Activated T-helper 1 cell treated with Interleukin-2 at 50 U/mL for 16 hours (primary cell): ENCODE measurements at places on chromosomes 16 and 17.
A peak's percentile ranks its signal among the peaks of the same experiment; 100 is the strongest.

DNA sequence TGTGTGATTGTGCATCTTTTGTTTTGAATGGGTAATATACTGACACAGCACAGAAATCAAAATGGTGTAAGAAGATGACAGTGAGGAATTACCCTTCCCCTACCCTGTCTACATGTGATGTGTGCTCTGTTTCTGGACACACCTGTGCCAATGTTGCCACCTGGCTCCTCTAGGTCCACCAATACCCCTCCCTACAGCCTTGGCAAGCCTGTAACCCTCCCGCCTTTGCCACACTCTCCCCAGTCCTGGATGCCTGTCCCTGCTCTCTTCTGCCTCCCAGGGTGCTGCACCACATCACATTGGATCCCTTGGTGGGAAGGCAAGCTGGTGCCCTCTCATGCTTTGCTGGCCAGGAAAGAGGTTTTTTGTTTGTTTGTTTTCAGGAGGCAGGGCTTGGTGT is 289.5 kb upstream of the N4BP1 start:
- no peak for DNase-seq

- DNase-seq: no peak
Measured at GRCh38 chr16:8577678-8578304, 12.5 kb downstream of the TMEM114 start.

GRCh38 chr17:15007147-15007553 is 258.0 kb downstream of the PMP22 start:
- DNase-seq: no peak

DNA sequence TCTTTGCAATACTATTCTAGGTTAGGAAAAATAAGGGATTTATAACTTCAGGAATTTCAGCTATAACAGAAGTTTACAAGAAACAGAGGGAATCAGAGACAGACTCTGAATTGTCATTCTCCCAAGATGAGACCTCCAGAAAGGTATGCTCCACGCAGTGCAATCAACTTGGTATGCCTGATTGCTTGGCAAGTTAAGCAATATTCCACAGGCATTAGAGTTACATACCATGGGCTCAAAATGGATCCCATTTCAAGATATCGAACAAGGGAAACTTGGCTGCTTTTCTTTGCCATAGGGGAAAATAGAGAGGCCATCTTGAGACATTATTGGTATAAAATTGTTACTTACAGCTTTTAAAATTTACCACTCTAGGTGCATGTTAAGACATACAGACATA is 615.6 kb upstream of the SOX9 start:
- DNase-seq: no peak

DNA sequence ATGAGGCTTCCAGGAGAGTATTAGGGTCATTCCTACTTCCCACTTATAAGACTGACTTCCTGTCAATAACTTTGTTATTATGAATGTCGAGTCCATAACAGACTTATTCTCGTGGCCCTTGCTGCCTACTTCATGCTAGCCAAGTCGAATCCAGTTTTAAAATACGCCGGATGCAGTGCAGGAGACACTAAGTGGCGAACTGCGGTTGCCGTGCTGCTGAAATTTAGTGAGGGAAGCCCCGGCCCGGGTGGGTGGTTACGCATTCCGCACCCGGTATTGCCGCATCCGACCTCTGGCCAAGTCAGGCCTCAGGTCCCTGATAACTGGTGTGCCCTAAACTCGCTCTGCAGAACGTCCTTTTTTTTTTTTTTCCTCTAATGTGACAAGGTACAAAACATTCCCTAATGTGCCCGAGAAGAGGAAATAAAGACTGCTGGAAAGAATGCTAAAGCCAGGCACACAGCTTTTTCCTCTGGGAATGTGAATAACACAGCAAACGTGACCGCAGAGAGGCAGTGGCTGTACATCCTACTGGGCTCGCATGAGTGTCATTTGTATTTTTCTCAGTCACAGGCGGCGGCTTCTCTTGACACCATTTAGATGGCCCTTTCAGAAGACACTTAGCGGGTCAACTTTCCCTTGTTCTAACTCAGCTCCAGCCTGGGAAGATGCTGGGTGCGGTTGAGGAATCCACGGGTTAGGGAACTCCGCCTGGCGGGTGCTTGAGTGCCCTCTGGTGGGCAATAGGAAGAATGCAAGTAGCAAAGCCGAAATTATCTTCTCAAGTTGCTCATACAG is 7.1 kb upstream of the AKTIP start:
- DNase-seq: no peak

GRCh38 chr17:36142235-36142634 is 34.2 kb downstream of the TBC1D3B start:
- no peak for DNase-seq

GRCh38 chr16:48082516-48082915 is 73.3 kb downstream of the ABCC12 start:
- no peak for DNase-seq

DNA sequence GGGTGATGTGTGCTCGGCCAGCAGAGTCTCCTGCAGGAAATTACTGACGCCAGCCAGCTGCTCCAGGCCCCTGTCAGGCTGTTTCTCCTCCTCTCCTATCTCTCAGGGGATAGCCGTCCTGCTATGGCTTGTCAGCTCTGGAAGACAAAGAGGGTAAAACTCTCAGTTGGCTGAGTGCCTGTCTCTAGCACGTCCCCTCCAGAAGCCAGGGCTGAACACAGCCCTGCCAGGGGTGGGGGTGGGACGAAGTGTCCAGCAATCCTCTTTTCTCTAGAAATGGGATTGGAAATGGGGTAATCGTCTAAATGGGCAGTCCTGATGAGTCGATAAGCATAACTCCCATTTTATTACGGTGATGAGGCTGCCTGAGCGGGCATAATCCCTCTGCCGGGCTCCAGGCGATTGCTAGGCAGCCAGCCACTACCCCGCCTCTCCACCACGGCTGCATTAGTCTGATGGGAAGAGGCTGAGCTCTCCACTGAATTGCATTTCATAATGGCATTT is 89.1 kb upstream of the GNAO1 start:
- DNase-seq: no peak

GRCh38 chr17:82848022-82848592 is 8.3 kb upstream of the ZNF750 start:
- peak; percentile 23 for DNase-seq

DNA sequence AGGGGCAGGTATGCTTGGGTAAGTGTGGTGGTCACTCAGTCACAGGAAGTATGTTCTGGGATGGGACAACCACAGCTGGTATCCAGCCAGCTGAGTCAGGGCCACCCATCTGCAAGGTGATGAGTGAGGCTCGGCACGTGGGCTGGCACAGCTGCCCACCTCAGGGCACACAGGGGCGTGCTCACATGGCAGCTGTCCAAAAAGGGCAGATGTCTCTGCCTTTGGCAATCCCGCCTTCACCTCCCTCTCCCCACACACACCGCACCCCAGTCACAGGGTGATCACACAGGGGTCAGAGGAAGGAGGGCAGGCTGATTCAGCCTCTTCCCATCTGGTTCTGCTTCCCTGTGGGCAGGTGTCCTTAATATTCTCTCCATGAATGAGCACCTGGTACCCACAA is 85.9 kb upstream of the TOB1 start:
- no peak for DNase-seq

GRCh38 chr17:11882716-11883115 is 114.6 kb downstream of the ZNF18 start:
- DNase-seq: no peak

- DNase-seq: no peak
Measured at GRCh38 chr17:47266782-47267181, 13.2 kb downstream of the ITGB3 start.

DNA sequence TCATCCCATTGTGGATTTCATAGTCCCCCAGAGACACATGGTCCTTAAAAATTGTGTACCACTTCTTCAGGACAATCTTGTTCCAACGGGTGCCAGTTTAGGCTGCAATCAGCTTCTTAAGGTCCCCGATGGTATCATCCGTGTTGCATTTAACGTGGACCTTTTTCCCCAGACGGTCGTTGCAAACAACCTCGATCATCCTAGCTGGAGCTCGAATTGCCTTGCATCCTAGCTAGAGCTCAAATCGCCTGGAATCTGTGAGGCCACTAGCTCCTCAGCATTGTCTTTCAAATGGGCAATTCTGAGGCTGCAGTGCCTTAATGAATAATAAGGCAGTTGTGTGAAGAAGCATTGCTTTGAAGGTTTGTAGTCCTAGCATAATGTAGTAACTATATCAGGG is 37.7 kb upstream of the RHBDL3 start:
- DNase-seq: no peak

DNA sequence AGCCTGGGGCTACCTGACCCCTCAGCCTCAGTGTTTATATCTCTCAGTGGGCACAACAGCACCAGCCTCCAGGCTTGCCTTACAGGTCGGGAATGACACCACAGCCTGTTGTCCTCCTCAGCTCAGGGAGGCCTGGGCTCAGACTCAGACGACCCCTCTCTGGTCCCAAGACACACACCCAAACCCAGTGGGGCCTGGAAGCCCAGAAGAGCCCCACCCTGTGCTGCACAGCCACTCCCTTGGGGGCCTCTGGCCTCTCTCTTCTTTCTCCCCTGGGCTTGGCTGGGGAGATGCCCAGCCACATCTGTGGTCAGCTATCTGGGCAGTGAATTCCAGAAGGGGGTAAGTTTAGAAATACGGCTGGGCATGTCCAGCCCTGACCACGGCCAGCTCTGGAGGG is 2.4 kb downstream of the NATD1 start:
- no peak for DNase-seq

- DNase-seq: no peak
Measured at GRCh38 chr17:80191192-80191591, 21.4 kb downstream of the CARD14 start.

GRCh38 chr16:3133844-3134243 is 985 bp upstream of the ZNF213 start:
- DNase-seq: no peak
